ENCODE measurements at places on chromosomes 6 and 20.

GRCh38 chr6:44478158-44478557 lies 90.7 kb downstream of the CDC5L start:
- DNase-seq = no peak

DNA sequence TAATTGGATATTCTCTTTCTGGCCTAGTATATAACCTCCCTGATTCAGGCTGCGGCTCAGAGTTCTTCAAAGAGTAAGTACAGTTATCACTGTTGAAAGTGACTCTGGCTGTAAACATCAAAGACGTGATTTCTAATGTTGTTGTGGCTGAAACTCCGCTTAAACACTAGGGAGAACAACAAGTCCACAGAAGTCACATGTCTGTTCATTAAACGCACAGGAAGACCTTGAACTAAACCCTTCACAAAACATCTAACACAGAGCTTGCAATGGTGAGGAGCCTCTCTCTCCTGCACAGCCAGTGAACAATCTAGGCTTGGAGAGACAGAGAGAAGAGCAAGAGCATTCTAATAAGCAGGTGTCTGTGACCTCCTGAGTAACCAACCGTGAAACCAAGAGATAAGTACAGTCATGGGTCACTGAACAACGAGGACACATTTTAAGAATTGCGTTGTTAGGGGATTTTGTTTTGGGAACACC lies 249.3 kb downstream of the PRKN start:
- DNase-seq = no peak

DNA sequence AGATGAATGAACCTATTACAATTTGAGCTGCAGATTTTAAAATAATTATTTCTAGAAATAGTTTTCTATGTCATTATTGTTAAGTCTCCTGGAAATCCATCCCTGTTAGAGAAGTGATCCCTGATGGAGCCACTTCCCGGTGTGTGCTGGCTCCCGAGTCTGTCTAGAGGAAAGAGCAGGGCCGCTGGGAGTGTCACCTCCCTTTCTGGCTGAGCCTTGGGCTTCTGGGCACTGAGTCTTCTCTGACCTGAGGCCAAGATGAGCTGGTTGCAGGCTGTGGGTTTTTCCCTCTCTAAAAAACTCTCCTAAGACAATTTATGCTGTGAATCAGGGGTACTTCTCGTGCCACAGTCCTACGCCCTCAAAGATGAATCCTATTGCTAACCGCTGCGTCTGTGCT lies 28.8 kb upstream of the TCFL5 start:
- no peak for DNase-seq

- no peak for DNase-seq
Observed at GRCh38 chr6:19865178-19865577, 28.0 kb downstream of the ID4 start.

DNA sequence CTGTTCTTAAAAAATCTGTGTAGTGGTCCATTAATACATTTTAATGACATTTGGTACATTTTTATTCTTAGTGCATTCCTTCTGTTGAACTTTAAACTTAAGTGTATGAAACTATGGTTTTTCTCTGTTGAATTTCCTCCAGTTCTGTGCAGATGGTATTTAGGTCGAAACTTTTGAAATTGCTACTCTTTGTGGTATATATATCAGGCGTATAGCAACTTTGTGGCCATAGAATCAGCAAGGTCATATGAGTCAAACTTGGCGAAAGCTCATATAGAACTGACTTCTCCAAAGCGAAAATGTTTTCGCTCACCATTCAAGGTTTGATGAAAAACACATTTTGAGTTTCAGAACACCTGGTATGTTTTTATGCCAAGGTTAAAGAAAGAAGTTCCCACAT lies 93.7 kb downstream of the MAP3K4 start:
- no peak for DNase-seq

- no peak for DNase-seq
Observed at GRCh38 chr20:3766422-3767109, 987 bp downstream of the ADISSP start.

- DNase-seq = no peak
Observed at GRCh38 chr20:13913572-13913971, 76.8 kb downstream of the SEL1L2 start.

DNA sequence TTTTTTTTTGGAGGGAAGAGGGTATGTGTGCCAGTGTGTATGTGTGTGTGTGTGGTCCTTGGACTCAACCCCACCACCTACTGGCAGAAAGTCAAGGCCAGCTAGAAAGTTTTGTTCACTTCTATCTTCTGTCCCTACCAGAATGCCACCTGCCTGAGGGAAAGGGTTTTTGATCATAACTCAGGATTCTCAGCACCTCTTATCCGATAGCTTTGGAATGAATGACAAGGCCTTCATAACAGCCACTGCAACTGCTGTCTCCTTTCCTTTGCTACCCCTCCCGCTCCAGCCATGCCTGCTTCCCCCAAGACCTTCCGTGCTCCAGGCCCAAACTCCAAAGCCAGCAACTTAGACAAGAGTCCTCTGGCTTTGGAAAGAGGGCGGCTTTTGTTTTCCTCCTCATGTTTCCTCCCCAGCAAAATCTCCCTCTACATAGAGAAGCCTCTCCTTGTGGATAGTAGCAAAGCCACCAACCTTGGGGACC lies 18.7 kb downstream of the BTN3A1 start:
- no peak for DNase-seq

GRCh38 chr20:3995067-3995748 lies 20.1 kb downstream of the RNF24 start:
- DNase-seq = no peak

DNA sequence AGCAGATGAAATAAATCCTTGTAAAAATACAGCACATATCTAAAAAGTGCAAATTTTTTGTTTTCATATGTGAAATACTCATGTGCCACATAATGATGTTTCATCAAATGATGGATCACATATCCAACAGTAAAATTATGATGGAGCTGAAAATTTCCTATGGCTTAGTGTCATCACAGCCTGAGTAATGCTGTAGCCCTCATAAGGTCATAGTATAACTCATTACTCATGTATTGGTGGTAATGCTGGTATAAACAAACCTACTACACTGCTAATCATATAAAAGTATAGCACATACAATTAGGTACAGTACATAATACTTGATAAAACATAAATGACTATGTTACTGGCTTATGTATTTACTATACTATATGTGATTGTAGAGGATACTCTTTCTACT lies 12.9 kb downstream of the TSPYL1 start:
- DNase-seq = no peak

- no peak for DNase-seq
Observed at GRCh38 chr6:77205936-77206335, 257.4 kb downstream of the HTR1B start.

GRCh38 chr20:9395971-9396370 lies 118.4 kb upstream of the LAMP5 start:
- no peak for DNase-seq

- DNase-seq = no peak
Observed at GRCh38 chr6:14353798-14354197, 236.2 kb downstream of the CD83 start.

DNA sequence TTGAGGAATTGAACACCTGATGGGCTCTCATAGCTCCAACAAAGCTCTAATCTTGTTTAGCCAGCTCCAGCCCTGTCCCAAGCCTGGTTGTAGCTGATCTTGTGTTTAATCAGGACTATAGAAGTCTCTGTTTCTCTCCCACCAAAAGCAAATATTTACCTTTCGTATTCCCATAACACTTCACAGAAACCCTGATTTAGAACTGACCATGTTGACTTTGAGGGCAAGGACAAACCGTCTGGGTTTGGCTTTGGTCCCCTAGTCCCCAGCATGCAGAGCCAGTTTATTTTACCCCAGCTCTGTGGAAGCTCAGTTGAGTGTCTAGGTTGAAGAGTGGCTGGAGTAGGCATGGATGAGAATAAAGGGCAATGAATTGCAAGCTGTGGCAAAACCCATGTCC lies 18.0 kb upstream of the SIM1 start:
- DNase-seq = no peak

DNA sequence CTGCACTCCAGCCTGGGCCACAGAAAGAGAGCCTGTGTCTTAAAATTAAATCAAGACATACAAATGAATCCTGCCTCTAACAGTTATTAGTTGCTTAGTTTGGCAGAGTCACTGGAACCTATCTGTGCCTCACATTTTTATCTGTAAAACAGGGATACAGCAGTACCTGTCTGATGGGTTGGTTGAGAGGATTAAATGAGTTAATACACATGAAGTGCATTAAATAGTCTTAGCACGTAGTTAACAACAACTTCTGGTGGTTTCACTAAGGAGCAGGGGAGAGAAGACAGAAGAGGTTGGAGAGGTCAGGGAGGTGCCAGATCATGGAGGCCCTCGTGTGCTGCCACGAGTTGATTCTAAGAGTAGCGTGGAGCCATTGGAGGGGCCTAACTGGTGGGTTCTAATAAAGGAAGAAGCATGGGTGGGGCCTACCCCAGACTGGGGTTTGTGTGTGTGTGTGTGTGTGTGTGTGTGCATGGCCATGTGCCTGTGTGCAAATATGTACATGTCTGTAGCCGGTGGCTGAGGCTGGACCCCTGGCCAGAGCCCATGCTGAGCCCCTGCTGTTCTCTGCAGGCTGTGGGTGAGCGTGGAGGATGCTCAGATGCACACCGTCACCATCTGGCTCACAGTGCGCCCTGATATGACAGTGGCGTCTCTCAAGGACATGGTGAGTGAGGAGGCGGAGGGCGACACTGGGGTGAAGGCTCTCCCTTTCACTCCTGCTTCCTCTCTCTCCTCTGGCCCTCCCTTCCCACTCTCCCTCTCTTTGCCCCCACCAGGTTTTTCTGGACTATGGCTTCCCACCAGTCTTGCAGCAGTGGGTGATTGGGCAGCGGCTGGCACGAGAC lies 9.1 kb downstream of the RBCK1 start:
- DNase-seq = no peak

DNA sequence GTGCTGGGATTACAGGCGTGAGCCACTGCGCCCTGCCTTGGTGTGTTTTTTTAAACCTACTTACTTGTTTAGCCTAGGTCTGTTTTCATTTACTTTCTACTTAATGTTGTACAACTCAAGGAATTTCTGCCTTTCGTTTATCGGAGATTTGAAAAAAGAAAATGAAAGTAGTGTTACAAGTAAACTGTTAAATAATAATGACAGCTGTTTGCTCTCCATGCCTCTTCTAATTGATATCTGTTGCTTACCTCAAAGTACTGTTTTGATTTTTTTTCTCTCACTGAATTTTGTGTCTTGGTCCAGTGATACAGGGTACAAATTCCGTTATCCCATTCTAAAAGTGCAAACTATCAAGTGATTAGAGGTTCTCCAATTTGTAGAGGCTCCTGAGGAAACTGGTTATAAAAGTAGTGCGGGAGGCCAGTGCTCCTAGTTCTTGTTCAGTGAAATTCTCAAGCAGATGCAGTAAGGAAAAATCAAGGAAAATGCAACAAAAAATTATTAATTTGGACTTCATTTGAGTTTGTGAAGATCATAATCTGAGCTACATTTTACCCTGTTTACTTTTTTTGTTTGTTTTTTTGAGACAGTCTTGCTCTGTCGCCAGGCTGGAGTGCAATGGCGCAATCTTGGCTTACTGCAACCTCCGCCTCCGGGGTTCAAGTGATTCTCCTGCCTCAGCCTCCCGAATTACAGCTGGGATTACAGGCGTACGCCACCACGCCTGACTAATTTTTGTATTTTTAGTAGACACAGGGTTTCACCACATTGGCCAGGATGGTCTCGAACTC lies 2.2 kb downstream of the UBR2 start:
- DNase-seq = no peak

GRCh38 chr20:44646023-44646640 lies 5.4 kb downstream of the ADA start:
- no peak for DNase-seq

DNA sequence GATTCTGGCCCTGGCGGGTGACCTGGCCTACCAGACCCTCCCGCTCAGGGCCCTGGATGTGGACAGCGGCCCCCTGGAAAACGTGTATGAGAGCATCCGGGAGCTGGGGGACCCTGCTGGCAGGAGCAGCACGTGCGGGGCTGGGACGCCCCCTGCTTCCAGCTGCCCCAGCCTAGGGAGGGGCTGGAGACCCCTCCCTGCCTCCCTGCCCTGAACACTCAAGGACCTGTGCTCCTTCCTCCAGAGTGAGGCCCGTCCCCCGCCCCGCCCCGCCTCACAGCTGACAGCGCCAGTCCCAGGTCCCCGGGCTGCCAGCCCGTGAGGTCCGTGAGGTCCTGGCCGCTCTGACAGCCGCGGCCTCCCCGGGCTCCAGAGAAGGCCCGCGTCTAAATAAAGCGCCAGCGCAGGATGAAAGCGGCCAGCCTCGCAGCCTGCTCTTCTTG lies 868 bp upstream of the SLC2A4RG start:
- DNase-seq = no peak

GRCh38 chr20:701401-702129 lies 26.0 kb upstream of the SCRT2 start:
- no peak for DNase-seq

DNA sequence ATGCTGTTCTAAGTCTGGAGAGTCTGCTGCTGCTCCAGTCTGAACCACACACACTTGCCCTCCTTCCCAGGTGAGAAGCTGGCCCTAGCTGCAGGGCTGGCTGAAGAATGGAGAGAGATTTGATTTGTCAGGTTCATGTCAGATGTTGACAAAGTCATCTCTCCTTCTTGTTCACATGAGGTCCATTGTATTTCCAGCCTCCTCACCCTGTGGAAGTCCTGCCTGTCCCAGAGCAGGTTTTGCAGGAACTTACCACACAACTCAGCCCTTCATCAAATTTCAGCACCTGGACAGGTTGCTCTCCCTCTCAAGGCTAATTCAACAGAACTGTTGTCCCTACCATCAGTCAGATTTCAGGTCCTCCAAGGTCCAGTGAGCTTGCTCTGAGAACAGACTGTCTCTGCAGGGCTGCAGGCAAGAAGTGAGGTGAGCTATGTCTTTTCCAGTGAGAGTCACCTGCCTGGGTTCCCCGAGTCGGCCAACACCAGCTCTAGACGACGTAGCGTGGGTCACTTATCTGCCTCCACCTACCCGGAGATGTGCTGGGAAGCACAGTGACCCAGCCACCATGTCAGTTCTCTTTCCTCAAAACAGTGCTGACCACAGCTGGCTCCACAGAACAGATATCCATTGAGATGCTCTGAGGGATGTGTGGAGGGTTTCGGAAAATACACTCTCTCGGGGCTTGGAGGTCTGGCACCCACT lies 58.0 kb upstream of the CD93 start:
- DNase-seq = no peak

DNA sequence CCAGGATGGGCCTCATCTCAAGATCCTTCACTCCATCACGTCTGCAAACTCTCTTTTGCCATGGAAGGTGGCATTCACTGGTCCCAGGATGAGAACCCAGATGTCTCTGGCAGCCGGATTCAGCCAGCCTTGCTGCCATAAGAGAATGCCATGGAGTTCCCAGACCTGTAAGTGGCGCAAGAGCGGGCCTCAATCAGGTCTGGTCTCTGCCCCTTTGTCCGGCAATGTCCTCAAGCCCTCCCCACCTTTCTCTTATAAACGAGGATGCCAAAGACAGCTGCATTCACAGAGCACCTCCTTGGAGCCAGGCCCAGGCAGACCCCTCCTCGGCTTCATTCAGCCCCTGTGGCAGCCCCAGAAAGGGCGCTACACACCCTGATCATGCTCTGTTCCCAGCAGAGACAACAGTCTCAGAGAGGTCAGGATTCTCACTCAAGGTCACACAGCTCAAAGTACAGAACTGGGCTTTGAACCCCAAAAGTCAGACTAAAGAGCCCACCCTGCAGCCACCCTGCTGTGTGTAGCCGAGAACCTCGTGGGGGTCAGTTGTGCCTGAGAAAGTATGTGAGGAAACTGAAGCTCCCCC lies 263.7 kb downstream of the TAF4 start:
- DNase-seq = no peak

- no peak for DNase-seq
Observed at GRCh38 chr6:3014675-3015066, 15.0 kb downstream of the NQO2 start.

Data from stimulated activated CD8-positive, alpha-beta memory T cell treated with anti-CD3 and anti-CD28 coated beads, Interleukin-7, amount 100 ng/mL, for 24 hours (primary cell).